ENCODE measurements at places on chromosomes 4 and X. TPM values are rescaled to one million over a fixed set of nuclear protein-coding genes. Genes with fewer than 3 reads are reported as not detected.

MAOA gene
- 0.67 TPM for polyA plus RNA-seq

KLHL4 gene
- polyA plus RNA-seq = not detected

HTR2C gene
- not detected for polyA plus RNA-seq

CDX4 gene
- polyA plus RNA-seq = not detected

MGARP gene
- polyA plus RNA-seq = not detected

MBTPS2 gene
- polyA plus RNA-seq = 4.9 TPM

IL15 gene
- polyA plus RNA-seq = 0.64 TPM

USP17L10 gene
- not detected for polyA plus RNA-seq

USP17L24 gene
- not detected for polyA plus RNA-seq

GLRA2 gene
- not detected for polyA plus RNA-seq

USP26 gene
- not detected for polyA plus RNA-seq

PPBP gene
- polyA plus RNA-seq = not detected

ARR3 gene
- polyA plus RNA-seq = not detected

FBXO8 gene
- polyA plus RNA-seq = 13.8 TPM

CLGN gene
- 0.20 TPM for polyA plus RNA-seq

TLR6 gene
- not detected for polyA plus RNA-seq

CFAP47 gene
- polyA plus RNA-seq = not detected

SMARCA1 gene
- 5.0 TPM for polyA plus RNA-seq

FDCSP gene
- polyA plus RNA-seq = not detected

UGT2B15 gene
- not detected for polyA plus RNA-seq

ATP2B3 gene
- not detected for polyA plus RNA-seq

SRD5A3 gene
- 10.6 TPM for polyA plus RNA-seq

TENT5D gene
- not detected for polyA plus RNA-seq

XPNPEP2 gene
- polyA plus RNA-seq = not detected

Data from naive thymus-derived CD4-positive, alpha-beta T cell (primary cell).